Retina (tissue), 1 donor: ENCODE measurements at places on chromosomes 2 and 18.

DNA sequence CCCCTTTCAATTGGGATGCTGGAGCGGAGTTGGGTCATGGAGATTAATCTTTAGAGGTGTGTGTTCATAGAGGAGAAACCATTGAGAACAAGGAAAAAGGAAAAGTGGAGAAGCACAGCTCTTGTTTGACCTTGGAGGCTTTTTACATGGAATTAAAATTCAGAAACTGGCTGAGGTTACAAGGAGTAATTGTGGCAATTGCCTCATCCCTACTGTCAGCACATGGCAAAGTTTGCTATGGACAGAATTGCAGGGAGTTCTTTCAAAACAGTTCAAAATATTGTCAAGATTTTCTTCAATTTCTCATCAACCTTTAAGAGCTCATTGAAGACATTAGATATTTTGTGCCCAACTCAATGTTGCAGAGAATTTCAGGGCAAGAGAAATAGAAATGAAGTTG lies 232.7 kb downstream of the SLC8A1 start:
- no peak for DNase-seq

DNA sequence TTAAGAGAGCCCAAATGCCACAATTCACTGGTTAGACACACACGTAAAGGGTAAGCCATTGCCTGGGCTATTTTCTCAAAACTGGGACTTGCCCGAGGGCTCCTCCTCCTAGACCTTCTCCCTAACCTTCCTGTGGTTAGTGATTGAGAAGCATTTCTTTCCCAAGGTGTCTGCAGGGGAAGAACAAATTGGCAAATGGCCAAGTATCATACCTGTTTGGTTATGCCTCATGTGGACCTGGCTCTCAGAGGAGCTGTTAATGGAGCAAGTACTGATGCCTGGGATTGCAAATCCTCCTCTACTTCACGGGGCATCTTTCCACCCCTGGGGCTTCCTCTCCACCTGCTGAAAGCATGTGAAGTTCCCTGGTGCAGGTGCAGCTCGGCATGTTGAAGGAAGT lies 187.5 kb upstream of the CYRIA start:
- DNase-seq = no peak

DNA sequence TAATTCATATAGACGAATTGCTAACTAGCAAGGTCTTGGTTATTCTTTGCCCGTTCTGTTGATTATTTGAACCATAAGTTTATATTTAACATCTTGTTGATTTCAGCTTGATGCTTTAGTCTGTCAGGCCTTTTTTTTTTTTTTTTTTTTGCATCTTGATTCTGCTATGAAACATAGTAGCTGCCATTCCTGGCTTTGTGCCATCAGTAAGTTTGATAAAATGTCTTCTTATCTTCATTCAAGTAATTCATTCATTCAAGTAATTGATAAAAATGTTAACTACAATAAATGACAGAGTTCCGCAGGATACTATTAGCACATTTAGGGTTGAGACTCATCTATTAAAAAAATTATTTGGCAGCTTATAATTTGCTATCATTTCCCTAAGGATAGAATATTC lies 134.7 kb downstream of the LYPD6B start:
- no peak for DNase-seq

GRCh38 chr2:113848758-113849415 lies 41.0 kb upstream of the ACTR3 start:
- DNase-seq = no peak

- DNase-seq = no peak
These were observed 6.1 kb downstream of the PPP4R1 start for GRCh38 chr18:9608298-9608697.

- no peak for DNase-seq
These were observed 127.5 kb downstream of the NFATC1 start for GRCh38 chr18:79523206-79523735.

GRCh38 chr2:242013771-242014170 lies 144.2 kb downstream of the RTP5 start:
- DNase-seq = no peak

GRCh38 chr2:60311524-60311923 lies 241.9 kb downstream of the BCL11A start:
- no peak for DNase-seq
